CD4-positive, alpha-beta T cell treated with Interleukin-15 for 4 hours (primary cell): ENCODE measurements at places on chromosomes 11 and 22.

DNA sequence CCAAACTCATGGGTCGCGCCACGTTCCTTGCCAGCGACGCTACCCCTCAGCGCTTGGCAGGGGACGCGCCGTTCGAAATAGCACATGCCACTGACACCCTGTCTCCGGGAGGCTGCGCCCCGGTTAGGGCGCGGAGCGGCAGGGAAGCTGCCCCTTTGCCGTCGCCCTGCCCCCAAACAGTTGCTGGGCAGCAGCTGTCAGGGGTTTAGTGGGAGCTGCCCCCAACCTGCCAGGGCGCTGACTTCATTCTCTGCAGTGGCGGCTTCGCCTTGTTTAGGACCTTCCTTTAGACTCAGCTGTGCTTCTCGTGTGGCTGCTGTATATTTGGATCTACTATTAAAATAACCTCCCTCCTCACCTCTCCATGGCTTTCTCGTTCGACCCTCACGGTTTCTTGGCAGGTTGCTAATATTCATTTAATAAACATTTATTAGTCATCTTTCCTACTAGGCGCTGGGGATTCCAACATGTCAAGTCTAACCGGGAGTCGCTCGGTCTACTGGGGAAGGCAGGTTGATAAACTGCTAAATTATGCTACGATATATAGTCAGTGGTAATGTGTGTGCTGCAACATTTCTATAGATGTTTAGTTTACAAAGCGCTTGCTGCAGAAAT, 782 bp downstream of the TMEM109 start:
- peak; percentile 14 for DNase-seq

DNA sequence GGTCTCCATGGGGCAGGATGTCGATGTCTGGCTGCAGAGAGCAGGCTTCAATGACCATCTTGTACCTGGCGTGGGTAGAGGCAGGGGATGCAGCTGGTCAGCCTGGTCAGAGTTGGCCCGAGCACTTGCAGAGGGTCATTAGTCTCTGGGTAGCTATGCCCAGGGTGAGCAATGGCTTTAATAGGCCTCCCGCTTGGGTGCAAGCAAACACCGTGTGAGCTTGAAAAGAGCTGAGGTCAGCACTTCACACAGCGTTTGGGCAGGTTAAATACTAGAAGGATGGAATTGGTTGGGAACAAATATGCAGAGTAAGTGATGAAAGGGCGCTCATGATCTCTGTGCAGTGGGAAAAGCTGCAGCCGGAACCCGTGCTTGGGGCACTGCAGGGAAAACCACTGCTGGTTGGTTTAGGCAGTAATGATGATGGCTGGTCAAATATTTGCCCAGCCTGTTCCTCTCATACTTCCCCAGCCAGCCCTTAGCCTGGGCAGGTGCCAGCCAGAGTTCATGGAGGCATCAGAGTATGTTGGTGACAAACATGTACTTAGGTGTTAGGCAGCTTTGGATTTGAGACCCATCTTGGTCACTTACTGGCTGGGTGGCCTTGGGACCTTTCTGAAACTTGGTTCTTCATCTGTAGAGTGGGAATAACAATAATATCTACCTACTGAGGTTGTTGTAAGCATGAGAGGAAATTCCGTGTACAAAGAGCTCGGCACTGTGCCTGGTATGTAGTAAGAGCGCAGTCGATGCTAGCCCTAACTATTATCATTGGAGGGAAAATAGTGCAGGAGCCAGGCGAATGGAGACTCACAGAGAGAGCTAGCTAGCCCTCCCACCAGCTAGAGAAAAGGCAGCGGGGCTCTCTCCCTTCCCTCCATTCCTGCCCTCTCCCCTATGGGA, 25.2 kb upstream of the KCNJ11 start:
- DNase-seq, result no peak

DNA sequence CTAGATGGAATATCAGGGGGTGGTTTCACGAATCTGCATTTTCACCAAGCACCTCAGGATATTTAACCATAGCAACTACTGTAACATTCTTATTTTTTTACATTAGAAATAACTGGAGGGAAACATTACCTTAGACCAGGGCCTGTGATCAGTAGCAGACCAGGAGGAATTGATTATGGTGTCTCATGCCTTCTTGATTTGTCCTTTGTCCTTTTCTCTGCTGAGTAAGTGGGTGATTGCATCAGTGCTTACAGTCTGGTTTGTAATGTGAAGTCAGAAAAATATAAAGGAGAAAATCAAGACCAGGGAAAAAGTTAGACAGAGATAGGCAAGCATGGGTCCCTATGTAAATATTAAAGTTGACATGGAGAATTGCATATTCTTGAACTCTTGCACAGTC, 703.3 kb downstream of the NELL1 start:
- no peak for DNase-seq

DNA sequence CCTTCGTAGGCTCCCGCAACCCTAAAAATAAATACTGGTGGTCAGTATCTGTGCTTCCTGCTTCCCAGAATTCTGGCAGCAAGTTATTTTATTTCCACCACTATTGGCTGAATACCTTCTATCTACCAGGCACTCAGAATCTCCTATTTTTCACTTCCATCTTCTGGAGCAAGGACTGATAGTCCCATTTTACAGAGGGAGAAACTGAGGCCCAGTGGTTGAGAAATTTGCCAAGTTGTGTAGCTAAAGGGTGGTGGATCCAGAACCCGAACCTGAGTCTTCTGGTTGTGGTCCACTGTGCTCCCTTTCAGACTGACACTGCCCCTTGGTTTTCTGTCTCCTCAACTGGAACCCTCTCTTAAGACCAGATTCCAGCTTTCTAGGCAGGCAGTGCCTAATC, 31.6 kb downstream of the NECTIN1 start:
- DNase-seq, result no peak

GRCh38 chr22:36435516-36436415, 45.7 kb downstream of the TXN2 start:
- DNase-seq, result peak; percentile 92

GRCh38 chr11:83816572-83817187, 530.5 kb upstream of the CCDC90B start:
- DNase-seq, result no peak

DNA sequence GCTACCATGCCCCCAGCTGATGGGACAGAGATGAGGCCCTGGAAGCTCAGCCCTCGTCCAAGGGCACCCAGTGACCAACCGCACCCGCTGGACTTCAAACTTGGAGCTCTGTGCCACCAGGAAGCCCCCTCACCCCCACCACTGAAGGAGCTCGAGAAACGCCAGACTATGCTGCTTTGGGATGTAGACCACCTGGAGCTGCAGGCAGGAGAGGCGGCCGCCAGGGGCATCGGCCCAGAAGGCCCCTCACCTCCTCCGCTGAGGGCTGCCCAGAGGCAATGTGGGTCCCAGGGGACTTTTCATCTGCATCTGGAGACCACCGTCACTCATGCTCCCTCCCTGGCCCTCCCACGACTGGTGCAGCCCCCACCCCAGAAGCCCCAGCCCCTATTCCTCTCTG, 28.3 kb downstream of the CDKN1C start:
- no peak for DNase-seq

DNA sequence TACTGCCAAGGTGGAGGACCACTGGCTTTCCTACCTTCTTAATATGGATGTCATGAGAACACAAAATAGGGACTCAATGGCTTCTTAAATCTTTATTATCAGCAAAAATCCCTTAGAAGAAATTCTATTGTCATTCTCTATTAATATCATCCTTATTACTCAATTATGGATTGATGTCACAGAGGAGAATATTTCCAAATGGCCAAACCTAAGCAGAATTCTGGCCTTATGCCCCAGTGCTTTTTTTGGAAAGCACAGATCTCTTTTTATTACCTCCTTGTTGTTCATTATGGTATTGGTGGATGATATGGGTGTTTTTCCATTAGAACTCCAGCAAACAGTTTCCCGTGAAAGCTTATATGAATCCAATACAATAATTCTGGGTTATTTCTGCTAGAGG, 9.9 kb downstream of the CRTAM start:
- DNase-seq, result no peak

DNA sequence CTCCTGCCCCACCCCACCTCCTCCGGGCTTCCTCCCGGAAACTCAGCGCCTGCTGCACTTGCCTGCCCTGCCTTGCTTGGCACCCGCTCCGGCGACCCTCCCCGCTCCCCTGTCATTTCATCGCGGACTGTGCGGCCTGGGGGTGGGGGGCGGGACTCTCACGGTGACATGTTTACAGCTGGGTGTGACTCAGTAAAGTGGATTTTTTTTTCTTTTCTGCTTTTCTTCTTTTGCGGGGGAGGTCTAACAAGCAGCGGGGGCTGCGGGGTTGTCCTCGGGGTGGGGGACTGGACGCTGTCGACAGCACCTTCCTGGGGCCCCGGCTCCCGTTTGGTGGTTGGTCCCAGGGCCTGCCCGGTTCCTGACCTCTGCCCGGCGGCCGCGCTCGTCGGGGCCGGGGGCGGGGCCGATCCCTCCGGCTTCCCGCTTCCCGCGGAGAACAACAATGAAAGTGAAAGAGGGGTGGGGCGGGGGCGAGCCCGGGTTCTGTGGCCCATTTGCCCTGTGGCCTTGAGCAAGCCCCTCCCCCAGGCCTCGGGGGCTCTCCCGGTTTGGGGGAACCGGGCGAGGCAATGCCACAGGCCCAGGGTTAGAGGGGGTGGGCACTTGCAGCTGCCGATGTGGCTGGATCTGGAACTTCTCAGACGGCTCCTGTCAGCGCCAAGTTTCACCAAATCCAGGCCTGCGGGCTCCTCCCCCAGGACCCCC, 975 bp upstream of the MDK start:
- peak; percentile 31 for DNase-seq

DNA sequence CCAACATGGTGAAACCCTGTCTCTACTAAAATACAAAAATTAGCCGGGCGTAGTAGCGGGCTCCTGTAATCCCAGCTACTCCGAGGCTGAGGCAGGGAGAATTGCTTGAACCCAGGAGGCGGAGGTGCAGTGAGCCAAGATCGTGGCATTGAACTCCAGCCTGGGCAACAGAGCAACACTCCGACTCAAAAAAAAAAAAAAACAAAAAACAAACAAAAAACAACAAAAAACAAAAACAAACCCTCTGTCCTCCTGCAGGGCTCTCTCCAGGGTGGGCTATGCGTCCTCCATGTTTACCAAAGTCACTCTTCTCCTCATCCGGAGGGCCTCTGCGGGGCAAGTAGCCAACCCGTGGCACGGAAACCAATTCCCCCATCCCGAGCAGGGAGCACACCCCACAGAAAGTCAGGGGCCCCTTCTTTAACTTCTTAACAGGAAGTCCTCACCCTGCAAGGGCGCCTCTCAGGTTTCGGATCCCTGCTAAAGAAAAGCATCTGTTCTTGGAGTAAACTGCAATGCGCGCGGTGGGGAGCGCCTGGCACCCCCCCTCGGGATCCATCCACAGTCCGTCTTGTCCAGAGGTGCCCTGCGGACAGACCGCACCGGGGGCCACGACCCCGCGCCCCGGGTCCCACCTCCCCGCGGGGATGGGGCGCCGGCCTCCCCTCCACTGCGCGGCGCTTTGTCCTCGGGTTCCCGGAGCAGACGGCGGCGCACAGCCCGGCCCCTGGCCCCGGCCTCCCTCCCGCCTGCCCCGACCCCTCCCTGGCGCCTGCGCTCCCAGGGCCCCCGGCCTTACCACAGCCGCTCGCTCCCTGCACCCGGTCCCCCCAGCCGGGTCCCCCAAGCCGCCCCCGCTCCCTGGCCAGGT, 712 bp downstream of the CERK start:
- peak; percentile 35 for DNase-seq

- peak; percentile 66 for DNase-seq
Measured at GRCh38 chr22:46737976-46738646, at the start of gene CERK. TSS of gene CERK (minus strand) at chr22:46738252. CDS start at chr22:46738148, 104 bp downstream.

DNA sequence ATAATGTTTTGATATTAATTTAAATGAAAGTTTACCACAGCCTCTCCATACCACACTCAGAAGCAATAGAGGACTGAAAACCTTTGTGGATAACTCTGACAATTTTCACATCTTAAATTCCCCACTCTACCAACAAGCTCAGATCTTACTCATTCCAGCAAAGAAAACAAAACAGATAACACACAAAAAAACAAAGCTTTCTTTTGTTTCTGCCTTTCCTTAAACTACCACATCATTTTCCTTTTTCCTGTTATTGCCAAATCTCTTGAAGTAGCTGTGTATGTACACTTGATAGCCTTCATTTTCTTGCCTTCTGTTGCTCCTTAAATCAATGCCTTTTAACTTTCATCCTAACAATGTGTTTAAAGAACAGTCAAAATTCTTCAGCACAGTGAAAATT, 484.9 kb downstream of the NTM start:
- DNase-seq, result no peak

DNA sequence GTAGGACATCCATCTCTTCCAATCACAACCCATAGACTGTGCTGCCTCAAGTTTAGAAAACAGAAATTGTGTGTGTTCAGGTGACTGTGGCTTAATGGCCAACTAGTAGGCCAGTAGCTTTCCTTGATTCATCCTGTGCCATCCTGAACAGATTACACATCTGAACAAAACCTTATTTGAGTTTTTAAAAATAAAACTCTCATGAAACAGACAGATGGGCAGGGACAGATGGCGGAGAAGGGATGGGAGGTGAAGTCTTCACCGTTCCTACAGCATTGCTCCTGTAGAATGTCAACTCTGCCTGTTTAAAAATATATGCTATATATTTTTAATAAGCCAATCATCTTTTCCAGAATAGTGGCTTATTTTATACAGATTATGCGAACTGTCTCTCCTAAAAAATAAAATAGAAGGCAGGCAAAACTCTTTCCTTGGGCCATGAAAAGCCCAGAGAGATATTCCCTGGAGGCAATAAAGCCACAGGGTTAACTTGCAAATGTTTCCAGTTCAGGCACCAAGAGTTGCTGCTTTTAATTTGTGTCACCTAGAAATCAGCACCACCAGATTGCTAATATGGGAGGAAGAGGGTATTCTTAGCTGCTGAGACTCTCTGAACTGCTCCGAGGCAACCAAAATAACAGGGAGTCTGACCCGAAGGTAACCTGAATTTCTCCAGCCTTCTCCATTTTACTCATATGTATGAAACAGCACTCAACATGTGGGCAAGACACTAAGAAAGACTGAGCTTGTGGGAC, 861.2 kb downstream of the OPCML start:
- no peak for DNase-seq
